ENCODE measurements at places on chromosomes 11 and 22.
A peak's percentile ranks its signal among the peaks of the same experiment; 100 is the strongest.

DNA sequence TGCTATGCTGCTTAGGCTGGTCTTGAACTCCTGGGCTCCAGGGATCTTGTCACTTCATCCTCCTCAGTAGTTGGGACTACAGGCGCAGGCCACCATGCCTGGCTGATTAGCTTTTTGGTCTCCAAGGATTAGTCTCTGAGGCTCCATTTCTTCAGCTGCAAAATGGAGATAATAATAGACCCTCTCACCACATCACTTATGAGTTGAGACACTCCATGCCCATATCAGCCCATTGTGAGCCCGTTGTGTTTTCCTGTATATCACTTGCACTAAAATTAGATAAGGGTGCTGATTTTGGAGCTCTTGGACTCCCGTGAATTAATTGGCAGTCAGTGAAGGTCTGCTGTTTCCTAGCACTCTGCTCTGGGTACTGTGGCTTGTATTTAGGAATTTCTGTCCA lies 36.0 kb downstream of the DEPDC5 start:
- no peak for DNase-seq

- DNase-seq = peak; percentile 6
Measured at GRCh38 chr11:77198440-77198849, 70.4 kb downstream of the MYO7A start.

DNA sequence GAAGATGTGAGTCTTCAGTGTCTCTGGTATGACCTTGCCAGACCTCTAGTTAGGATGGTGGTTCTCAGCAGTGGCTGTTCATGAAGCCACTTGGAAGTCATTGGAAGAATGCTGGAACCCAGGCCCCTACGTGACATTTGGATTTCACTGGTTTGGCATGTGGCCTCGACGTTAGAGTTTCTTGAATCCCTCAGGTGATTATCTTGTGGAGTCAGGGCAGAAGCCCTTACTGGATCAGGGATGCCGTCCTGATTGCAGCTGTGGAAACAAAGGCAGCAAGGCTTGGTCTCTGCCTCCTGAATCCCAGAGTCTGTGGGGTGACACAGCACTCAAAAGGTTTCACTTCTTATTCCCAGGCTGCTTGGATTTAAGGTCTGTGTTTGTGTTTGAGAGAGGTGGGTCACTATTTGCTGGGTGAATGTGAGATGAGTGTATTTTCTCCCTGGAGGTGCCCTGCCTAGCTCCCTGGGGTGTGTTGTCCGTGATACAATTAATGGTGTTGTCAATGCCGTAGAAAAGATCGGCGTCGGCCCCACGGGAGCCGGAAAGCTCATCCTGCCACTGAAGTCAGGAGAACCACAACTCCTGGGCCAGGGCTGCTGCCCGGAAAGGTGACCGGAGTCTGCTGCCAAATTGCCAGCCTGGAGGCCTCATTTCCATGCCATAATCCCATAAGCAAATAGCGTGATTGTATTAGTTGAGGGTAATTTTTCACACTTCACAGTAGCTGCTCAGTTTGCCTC lies 939.0 kb downstream of the BRD1 start:
- DNase-seq = no peak

- peak; percentile 38 for DNase-seq
Measured at GRCh38 chr11:72642884-72643522, 31.2 kb downstream of the PDE2A start.

DNA sequence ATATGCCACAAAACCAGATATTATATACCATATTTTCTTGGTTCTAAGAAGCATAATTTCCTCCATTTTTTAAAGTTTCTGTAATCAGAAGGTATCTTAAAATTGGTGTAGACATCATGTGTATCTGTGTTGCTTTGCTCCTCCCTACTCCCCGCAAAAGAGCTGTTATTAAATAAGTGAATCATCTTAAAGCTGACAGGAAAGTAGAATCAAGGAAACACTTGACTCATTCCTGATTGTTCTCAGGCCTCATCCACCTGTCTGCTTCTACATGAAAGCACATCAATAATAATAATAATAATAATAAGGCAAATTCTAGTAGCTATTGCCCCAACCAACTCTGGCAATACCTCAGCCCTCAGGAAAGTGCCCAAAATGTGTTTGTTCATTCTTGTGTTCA lies 26.2 kb upstream of the GUCY1A2 start:
- DNase-seq = no peak

- no peak for DNase-seq
Measured at GRCh38 chr22:19176732-19177131, 1.8 kb downstream of the SLC25A1 start.

DNA sequence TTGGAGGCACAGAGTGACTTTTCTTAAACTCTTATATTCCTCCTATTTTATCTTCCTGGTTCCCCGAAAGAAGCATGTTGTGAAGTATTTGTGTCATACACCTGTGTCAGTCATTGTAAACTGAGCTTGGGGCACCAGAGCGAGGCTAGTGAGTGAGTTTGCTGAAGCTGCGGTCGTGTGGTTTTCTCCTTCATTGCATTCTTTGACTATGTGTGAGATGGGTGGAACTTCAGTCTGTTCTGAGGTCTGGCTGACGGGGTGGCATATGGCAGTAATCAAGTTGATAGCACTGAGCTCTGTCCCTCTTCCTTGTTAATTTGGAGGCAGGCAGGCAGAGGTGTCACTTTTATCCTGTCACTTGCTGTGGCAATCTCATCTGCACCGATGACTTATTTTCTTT lies 4.2 kb downstream of the VPS26B start:
- DNase-seq = no peak

- DNase-seq = no peak
Measured at GRCh38 chr11:9688716-9689511, 25.0 kb downstream of the SWAP70 start.

DNA sequence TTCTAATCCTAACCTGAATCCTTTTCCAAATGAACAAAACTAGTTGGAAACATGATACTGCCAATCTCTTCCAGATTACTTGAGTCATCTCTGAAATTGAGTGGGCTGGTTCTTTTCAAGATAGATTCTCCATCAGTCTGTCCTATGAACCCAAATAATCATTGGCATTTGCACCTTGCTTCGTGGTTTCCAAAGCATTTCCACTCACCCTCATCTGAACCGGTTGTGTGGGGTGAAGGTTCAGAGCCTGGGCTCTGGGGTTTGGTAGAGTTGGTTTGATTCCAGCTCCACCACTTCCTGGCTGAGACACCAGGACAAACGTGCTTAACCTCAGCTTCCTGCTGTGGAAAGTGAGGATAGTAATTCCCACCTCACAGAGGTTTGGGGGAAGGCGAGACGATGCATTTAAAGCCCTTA lies 206.4 kb upstream of the E2F8 start:
- DNase-seq = no peak

- peak; percentile 58 for DNase-seq
Measured at GRCh38 chr11:118565051-118565450, 680 bp downstream of the IFT46 start.

- no peak for DNase-seq
Measured at GRCh38 chr22:50313021-50313420, 5.6 kb upstream of the PLXNB2 start.

DNA sequence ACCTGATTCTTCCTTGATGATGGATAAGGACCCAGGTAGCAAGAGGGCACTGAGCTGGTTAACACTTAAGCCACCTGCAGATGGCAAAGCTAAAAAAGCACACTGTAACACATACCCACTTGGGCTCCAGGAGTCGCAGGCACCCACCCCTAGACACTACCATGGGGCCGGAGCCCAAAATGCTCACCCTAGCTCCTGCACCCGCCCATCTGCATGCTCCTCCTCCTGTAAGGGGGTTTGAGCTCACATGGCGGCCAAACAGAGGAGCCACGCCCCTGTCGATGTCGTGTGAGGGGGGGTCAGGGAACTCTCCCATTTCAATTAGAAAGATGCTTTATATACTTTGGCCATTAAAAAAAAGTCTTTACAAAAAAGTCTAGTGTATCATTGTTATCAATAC lies 370.7 kb downstream of the DLG2 start:
- DNase-seq = no peak

GRCh38 chr11:43920598-43921419 lies 21.6 kb upstream of the C11orf96 start:
- peak; percentile 93 for DNase-seq

- no peak for DNase-seq
Measured at GRCh38 chr11:33536178-33536577, 164.4 kb downstream of the C11orf91 start.

- DNase-seq = no peak
Measured at GRCh38 chr22:45631841-45632238, 39.8 kb upstream of the ATXN10 start.

GRCh38 chr11:59291228-59291627 lies 67.5 kb upstream of the OR5AN1 start:
- no peak for DNase-seq

DNA sequence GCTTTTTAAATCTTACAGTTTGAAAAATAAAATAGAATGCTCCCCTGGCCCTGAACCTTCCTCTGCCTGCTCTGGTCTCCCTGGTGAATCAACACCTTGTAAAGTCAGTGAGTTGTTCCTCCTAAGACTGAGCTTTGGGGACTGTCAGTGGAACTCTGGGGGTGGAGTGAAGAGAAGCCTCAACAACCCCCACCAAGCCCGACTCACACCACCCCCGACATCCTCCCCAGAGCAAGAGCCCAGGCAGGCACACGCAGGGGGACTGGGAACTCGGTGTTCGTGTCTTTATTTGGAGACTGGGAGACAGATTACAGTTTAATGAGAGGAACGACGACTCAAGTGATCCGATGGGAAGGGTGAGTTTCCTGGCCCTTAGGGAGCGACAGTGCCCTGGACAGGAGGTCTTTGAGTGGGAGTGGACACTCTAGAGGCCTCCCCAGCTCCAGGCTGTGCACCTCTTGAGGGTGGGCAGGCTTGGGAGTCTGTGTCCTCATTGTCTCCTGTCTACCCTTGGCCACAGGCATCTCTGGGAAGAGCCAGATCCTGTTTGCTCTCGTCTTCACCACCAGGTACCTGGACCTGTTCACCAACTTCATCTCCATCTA lies 6.2 kb downstream of the KDELR3 start:
- DNase-seq = no peak

GRCh38 chr11:85114786-85115185 lies 512.4 kb downstream of the DLG2 start:
- no peak for DNase-seq

- DNase-seq = no peak
Measured at GRCh38 chr22:35114131-35114980, 48.4 kb downstream of the ISX start.

GRCh38 chr22:45131749-45132148 lies 32.0 kb upstream of the NUP50 start:
- no peak for DNase-seq

- peak; percentile 28 for DNase-seq
Measured at GRCh38 chr22:28442711-28443525, 236.7 kb downstream of the TTC28 start.

- DNase-seq = no peak
Measured at GRCh38 chr22:37609240-37610152, 862 bp downstream of the GGA1 start.

DNA sequence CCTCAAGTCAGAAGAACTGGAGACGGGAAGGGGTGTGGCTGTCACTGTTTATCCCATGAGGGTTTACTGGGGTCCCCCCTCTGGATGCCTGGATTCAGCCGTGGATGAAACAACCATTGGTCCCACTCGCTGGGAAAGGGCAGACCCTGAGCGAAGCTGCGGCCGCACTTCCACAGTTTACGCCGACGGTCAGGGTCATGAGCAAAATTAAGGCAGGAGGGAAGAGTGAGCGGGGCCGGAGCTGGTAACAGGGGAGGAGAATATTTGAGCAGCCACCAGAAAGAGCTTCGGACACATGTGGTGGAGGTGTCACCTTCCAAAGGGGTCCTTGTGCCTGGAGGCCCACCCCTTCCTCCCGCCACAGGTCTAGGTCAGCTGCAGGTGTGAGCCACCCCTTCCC lies 344.9 kb downstream of the BRD1 start:
- DNase-seq = no peak

DNA sequence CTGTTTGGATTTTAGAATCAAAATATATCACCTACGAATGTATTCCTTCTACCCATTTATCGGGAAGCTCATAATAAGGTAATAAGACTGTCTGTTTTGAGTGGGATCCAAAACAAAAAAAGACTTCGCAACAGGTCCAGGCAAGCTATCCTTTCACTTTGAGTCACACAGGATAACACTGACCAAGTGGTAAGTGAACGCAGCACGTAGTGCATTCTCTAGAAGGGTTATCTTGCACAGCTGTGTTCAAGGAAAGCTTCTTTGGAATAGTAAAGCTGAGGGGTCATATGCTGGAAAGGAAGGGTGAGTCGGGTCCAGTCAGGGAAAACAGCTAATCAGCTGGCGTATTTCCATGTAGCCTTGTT lies 22.3 kb upstream of the NRGN start:
- DNase-seq = no peak

DNA sequence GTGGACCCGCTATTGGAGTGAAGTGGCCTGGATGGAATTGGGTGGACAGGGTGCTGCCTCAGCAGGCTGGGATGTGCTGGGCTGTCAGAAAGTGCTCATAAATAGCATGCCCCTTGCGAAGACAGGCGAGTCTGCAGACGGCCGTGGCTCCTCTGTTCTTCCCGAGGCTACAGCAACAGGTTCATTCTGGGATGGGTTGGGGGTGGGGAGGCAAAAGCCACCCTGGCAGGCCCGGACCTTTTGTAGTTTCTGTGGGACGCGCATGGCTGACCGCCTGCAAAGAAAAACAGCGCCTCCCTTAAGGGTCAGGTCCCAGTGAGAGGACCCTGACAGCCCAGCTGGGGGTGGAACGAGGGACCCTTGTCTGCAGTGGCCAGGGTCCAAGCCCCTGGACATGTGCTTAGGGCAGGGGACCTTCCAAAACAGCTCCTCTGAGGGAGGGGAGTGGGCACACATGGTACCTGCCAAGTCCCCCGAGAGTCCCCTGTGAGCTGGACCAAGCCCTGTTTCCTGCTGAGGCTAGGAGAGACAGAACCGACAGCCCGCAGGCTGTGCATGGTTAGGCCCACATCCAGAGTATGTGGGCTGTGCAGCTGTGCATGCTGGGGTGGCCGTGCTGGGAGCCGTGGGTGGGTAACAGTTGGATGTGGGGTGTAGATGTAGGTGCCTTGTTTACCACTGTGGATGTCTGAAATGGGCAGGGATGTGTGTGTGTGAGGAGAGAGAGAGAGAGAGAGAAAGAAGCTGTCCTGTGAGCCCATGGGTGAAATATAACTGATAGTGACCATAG lies at the start of gene CRYBB3:
TSS of gene CRYBB3 (plus strand) at position 128 of the 790 bp plus-strand sequence. CDS start 1,539 bp downstream, outside the sequence.
- DNase-seq = no peak

GRCh38 chr11:104705490-104706190 lies 192.6 kb downstream of the CASP12 start:
- DNase-seq = peak; percentile 14

DNA sequence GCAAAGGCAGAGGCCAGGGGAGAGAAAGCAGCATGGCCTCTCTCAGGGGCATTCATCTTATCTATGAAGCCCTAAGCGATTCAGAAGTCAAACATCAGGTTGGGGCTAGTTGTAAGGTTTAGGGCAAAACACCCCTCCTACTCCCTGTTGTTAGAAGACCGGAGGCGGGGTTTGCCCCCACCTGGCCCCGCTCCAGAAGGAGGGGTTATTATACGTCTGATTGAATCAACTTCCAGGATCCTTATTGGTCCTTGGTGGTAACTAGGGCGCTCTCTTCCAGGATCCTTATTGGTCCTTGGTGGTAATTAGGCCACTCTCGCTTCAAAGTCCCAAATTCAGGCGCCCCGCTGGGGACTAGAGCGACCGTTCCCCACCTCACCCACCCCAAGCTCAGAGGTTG lies 12.1 kb upstream of the SMTN start:
- DNase-seq = no peak

Measured in uterus (tissue), 4 donors.